Mucosa of gallbladder (tissue), 1 donor: ENCODE measurements at places on chromosomes 16 and 17. TPM values are rescaled to one million over a fixed set of nuclear protein-coding genes. Genes with fewer than 3 reads are reported as not detected.
A peak's percentile ranks its signal among the peaks of the same experiment; 100 is the strongest.

- no peak for DNase-seq
These were observed 48.5 kb downstream of the ARHGAP17 start for GRCh38 chr16:24966634-24967033.

- peak; percentile 58 for DNase-seq
These were observed 115.6 kb upstream of the CDH5 start for GRCh38 chr16:66250686-66251431.

DNA sequence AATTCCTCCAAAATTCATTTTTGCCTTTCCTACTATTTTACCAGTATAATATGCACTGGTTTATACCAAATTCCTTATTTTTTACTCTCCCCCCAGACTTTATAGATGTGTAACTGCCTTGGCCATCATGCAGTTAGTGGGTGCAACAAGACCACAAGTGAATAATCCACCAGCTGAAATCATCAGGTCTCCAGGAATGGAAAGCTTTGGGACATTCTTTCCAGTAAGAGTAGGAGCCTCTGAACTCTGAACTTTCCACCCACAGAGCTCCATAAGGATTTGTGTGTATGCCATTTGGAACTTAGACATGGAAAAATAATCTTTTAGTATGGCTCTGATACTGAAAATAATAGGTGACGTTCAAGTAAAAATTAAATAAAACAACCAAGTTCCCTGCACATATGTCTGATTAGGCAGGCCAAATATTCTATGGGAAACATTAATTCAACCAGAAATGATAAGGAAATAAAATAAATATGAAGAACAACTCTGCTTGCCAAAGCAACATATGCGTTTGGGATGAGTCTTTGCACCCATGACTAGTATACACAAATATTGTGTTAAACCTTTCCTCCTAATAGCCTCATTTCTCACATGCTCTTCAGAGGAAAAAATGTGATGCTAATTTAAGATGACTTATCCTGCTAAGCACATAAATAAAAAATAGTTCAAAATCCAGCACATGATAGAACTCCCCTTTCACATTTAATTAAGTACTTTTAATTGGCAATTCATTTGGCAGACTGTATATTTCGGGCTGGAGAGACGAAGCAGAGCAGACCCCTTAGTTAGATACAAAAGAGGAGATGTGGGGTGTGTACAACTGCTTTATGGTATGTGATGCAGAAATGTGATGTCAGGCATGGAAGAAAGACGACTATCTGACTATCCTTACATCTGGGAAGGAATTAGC is 11.6 kb upstream of the LYRM9 start:
- DNase-seq, result no peak

- no peak for DNase-seq
These were observed 32.4 kb downstream of the XPO6 start for GRCh38 chr16:28179354-28179753.

DNA sequence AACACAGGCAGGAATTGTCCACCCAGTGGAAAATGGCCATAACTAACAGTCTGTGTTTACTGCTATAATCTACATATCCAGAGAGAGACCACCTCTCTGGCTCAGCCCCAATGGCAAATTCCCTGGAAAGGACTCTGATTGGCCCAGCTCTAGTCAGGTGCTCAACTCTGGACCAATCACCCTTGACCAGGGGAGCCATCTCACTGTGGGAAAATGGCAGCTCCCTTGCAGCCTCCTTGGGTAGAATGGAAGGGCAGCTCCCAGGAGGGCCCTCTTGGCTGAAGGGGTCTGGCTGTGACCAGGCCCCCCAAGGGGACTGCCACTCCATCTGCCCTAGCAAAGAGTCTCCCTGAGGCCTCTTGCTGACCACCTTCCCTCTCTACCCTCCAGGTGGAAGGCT is 3.1 kb downstream of the ALOX15B start:
- no peak for DNase-seq

DNA sequence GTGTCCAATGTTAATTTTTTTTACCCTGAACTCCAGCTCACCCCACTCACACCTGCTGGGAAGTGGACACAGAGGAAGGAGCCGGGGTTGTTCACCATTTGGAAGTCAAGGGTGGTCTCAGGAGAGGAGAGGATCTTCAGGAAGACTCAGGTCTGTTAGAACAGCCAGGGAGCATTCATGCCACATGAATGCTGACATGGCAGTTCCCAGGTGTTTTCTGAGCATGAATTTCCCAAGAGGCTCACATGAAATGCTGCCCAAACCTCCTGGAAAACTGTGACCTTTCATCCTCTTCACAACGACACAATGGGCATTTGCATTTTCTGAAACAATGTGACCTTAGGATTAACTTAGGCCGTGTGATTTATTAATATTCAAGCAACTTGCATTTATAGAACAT is 2409.2 kb downstream of the TP53TG3F start:
- no peak for DNase-seq

GRCh38 chr17:32936894-32937500 is 9.0 kb downstream of the TMEM98 start:
- peak; percentile 81 for DNase-seq

- no peak for DNase-seq
These were observed 1.8 kb downstream of the RABEP2 start for GRCh38 chr16:28923231-28923587.

GRCh38 chr17:76493505-76494167 is 7.6 kb downstream of the RHBDF2 start:
- DNase-seq, result no peak

DNA sequence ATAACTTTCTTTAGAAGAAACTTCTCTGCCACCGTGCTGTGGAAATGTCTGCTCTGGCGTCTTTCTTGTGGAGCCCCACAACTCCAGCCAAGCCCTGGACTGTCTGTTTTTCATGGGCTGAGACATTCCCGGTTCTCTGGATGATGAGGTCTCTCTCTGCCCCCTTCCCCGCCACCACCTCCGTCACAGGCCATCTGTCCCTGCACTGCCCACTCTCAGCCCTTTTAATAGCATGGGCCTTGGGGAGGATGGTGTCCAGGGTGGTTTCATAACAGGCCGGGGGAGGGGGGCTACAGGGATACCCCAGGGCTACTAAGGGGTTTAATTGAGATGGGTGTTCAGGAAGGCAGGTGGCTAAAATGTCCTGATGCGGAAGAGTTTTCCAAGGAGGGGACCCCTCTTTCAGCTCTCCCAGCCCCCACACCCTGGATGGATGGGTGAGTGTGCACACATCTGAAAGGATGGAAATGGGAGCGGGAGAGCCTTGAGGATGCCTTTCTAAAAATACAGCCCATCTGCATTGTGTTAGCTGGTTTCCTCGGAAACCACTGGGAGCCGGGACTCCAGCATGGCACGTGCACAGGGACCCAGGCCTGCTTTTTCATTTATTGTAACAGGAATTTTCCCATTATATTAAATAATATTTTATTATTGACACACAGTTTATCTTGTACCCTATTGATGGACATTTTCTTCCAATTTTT is 14.6 kb upstream of the NDRG4 start:
- no peak for DNase-seq

DNA sequence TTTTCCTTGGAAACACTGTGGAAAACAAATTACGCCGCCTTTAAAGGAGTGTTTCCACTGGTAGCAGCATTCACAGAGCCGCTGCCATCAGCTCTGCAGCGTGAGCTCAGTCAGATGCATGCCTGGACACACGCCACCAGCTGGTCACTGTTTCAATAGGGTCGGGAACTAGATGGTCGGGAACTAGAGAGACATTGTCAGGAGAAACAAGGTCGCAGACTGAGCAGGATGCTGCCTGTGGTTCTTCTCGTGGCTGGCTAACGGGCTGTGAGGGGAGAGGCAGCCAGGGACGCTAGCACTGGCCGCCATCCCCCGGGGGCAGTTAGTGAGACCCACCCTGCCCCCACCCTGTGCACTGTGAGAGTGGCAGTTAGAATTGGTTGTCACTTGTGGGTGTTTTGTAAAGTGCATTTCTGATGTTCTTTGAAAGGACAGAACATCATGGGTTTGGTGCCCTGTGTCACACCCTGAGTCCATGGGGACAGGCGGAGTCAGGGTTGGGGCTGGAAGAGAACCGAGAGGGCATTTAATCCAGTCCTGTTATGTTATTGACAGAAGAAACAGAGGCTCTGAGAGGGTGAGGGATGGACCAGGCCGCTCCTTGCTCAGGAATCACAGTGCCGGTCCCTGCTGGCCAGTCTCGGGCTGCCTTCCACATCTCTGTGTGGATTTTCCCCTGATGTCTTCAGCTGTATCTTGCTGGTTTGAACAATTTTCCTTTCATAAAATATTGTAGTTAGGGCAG is 86.3 kb downstream of the SPECC1 start:
- DNase-seq, result peak; percentile 63

DNA sequence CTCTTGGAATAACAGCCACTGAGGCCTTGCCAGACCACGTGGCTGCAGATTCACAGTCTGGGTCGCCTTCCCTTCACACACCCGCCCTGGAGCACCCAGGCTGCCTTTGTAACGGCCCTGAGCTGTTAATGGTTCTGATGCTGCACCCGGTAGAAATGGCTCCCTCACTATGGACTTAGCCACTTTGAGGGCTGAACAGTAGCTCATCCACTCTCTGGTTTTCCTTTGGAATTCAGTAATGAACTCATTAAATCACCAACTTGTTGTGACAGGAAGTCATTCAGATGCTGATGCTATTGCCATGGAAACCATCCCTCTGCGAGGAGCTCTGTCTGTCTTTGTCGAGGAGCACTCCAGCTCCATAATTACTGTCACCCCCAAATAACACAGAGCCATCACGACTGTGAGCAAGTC is 59.2 kb downstream of the CDK5R1 start:
- DNase-seq, result no peak

GRCh38 chr16:79184464-79185030 is 416.0 kb downstream of the MAF start:
- no peak for DNase-seq

- peak; percentile 11 for DNase-seq
These were observed 451.5 kb upstream of the HSBP1 start for GRCh38 chr16:83356266-83356665.

GRCh38 chr16:72913551-72913950 is 134.4 kb downstream of the ZFHX3 start:
- no peak for DNase-seq

DNA sequence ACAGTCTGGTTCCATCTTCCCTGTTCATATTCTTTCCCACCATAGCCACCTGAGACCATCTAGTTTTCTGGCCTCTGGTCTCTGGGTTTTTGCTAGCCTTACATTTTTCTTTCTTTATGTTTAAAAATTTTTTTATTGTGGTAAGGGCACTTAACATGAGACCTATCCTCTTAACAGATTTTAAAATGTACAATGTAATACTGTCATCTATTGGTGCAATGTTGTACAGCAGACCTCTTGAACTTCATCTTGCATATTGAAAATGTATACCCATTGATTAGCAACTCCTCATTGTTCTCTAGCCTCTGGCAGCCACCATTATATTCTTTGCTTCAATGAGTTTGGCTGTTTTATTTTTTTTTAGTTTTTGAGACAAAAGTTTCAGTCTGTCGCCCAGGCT is 39.2 kb downstream of the ITGAM start:
- no peak for DNase-seq

PRDM7 gene
- total RNA-seq, result not detected

TNFRSF17 gene
- 0.46 TPM for total RNA-seq

IGFALS gene
- 29.3 TPM for total RNA-seq

PRR29 gene
- total RNA-seq, result 0.26 TPM

SBK1 gene
- 0.89 TPM for total RNA-seq

ACSF3 gene
- total RNA-seq, result 63.4 TPM

KCNAB3 gene
- 2.5 TPM for total RNA-seq
